ENCODE measurements at places on chromosomes 3 and 15. TPM values are rescaled to one million over a fixed set of nuclear protein-coding genes. Genes with fewer than 3 reads are reported as not detected.

The VPS39 gene
- total RNA-seq = 25.0 TPM

The INKA1 gene
- 13.6 TPM for total RNA-seq

The FBXO40 gene
- total RNA-seq = not detected

The ABCF3 gene
- 73.1 TPM for total RNA-seq

The PRICKLE2 gene
- total RNA-seq = 2.8 TPM

The GCSAM gene
- not detected for total RNA-seq

The TGM4 gene
- total RNA-seq = 0.13 TPM

The CPNE9 gene
- not detected for total RNA-seq

The ACSBG1 gene
- not detected for total RNA-seq

The SMAD6 gene
- total RNA-seq = 7.5 TPM

The PAK6 gene
- not detected for total RNA-seq

The PPM1L gene
- 0.51 TPM for total RNA-seq

All from dermis microvascular lymphatic vessel endothelial cell (primary cell).